MG63 (cell line): ENCODE measurements at places on chromosomes 3 and 15. TPM values are rescaled to one million over a fixed set of nuclear protein-coding genes. Genes with fewer than 3 reads are reported as not detected.

- DNase-seq = no peak
Measured at GRCh38 chr3:55654123-55654760, 167.1 kb upstream of the WNT5A start.

Gene CD96
- total RNA-seq = not detected in 2 replicates

DNA sequence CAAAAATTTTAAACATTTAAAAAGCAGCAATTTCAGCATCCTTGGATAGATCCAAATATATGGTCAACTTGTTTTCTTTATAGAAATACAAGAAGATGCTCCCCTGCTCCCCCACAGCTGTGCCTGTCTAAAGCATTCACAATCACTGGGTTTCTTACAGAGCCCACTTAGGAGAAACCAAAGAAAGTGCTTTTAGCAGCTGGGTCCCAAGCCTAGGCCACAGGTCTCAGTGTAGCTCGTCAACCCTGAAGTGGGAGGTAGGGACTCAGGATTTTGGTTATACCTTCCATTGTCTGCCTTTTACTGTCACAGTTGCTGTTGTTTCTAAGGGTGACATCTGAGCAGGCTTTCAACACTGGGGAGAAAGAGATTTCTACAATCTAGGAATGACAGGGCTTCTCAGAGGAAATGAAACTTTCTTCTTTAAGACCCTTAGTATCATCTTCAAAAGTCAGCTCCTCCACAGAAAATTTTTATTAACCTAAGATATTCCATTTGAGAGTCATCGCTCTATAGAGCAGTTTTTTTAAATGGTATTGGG, 199.3 kb upstream of the CMC1 start:
- no peak for DNase-seq

DNA sequence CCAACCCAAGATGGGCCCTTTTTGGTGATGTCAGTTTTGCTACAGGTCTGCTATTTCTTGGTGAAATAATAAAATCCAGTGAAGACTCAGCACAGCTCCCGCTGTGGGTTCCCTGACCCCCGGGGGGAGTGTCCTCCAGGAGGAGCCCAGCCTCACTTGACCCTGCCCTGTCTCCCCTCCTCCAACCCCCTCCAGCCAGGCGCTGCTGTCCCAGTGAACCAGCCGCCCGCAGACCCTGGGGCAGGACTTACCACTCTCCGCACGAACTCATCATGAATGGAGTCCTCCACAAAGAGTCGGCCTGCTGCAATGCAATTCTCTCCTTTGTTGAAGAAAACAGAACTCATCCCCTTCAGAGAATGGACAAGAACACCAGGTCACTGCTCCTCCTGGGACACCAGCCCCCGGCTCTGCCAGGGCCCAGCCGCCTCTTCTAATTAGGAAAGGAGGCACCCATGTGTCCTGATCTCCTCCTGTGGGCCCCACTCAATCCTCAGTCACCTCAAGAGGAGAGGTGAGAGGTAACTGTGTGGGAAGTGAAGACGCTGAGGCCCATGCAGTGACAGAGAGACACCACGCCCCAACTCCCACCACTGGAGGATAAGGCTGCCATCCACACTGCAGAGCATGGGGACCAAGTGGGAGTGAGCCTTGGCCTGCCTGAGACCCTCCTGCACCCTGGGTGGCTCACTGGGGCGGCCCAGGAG, 28.8 kb upstream of the SLC41A3 start:
- DNase-seq = no peak

Gene PODXL2
- 70.4 and 84.7 TPM in 2 replicates for total RNA-seq

DNA sequence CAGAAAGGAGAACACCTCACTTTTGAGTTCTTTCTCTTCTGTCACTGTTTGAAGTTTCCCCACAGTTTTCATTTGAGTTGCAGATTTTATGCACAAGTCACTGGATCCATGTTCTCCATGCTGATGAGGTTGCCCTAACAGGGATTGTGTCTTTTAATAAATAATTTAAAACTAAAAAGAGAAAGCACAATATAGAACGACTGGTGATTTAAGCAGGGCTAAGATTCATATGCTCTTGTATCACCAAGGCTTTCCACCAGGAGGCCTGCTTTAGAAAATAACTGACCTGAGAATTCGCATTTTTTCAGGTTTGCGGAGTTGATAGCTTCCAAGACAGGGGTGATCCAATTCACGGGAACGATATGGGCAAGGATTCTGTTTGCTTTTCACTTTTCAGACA, 252.0 kb upstream of the VEPH1 start:
- no peak for DNase-seq

DNA sequence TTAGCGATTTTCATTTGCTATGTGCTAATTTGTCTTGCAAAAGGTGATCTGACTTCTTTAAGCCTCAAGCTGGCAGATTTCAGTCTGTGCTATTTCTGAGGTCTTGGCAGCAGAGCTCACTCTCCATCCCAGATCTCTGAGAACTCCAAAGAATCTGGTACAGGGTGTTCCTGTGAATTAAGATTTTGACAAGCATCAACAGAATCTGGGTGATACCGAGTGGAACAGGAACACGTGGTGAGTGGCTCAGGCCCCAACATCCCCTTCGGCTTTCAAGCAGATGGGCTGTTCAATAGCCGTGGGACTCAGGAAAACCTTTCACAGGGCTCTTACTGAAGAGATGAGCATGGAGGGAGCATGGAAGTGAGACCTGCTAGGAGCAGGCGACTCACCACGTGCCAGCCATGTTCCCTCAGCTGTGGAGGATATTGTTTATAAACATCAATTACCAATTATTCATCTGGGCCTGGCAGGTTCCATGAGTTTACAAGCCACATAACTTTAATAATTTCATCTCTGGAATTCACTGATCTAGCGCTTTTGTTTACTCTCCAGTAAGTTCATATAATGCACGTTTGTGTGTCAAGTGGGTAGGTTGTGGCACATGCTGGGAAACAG, 103.4 kb upstream of the SELENOK start:
- peak; percentile 47 for DNase-seq
